Heart right ventricle (tissue), 16 donors: ENCODE measurements at places on chromosomes 1 and 21. TPM values are rescaled to one million over a fixed set of nuclear protein-coding genes. Genes with fewer than 3 reads are reported as not detected.
A peak's percentile ranks its signal among the peaks of the same experiment; 100 is the strongest.

CFAP107 gene
- total RNA-seq, result not detected

KPRP gene
- total RNA-seq, result not detected

CCDC190 gene
- 0.23 TPM for total RNA-seq

CD48 gene
- total RNA-seq, result 1.0 TPM

EXTL1 gene
- 10.4 TPM for total RNA-seq

LCE1D gene
- not detected for total RNA-seq

ERICH3 gene
- total RNA-seq, result not detected

- no peaks in the 10 kb centered on the region for H3K27me3 ChIP-seq
- H3K4me1 ChIP-seq, result no peaks in the 10 kb centered on the region
- no peak for DNase-seq
- H3K27ac ChIP-seq, result no peak overlapping the region
- no peak overlapping the region for H3K4me3 ChIP-seq
Measured at GRCh38 chr1:178025613-178026356, 55.9 kb upstream of the SEC16B start.

DNA sequence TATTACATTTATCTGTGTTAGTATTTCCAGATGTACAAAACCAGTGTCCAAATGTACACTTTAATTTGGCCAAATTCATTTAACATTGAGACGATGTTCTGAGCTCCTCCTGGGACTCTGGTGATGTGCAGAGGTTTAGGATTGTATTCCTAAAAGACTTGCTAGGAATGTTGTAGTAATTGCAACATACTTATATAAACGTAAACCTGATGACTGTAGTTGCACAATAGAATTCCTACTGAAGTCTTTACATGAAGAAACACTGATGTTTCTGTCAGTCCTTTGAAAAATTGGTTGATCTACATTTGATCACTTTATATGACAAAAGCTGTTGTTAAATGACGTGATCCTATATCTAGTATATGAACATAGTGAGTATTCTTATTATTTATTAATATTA is 5.1 kb upstream of the OR14C36 start:
- H3K27ac ChIP-seq, result no peak overlapping the region
- no peaks in the 10 kb centered on the region for H3K27me3 ChIP-seq
- no peaks in the 10 kb centered on the region for H3K4me1 ChIP-seq
- H3K4me3 ChIP-seq, result no peak overlapping the region
- no peaks in the 10 kb centered on the region for H3K36me3 ChIP-seq

DNA sequence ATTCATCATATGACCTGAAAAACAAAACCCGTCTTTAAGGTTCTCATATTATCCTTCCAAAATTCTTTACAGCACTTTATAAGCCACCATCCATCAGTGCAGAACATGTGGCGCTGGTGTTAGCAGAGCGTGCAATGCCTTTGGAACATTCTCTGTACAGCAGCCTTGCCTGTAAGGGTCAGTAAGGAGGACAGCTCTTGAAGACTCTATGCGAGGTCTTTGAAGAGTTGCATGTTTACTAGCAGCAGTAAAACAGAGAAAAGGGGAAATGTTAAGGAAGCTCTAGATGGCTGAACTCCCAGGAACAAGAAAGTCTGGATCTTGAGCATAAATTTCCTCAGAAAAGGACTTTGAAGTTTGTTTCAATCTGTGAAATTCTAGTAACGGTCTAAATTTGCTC is 365.6 kb downstream of the DUSP10 start:
- no peak overlapping the region for H3K4me3 ChIP-seq
- H3K27ac ChIP-seq, result no peak overlapping the region
- no peaks in the 10 kb centered on the region for H3K4me1 ChIP-seq
- DNase-seq, result no peak
- H3K36me3 ChIP-seq, result no peaks in the 10 kb centered on the region

DNA sequence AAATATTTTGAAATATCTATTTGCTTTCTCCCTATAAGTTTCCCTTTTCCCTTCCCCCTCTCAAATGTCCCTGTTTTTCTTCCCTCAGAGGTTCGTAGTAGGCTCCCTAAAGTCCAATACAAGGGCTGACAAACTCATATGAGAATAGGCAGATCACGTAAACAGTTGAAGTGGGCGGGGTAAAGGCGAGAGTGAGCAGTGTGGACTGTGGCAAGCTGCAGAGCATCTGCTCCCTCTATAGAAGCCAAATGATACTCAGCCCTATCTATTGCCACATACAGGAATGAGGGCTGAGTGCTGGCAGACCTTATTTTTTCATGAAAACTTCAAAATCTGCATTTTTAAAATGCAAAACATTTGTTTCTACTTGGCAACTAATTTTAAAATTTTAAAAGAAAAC is 26.3 kb downstream of the PRDX6 start:
- no peaks in the 10 kb centered on the region for H3K36me3 ChIP-seq
- H3K27me3 ChIP-seq, result no peaks in the 10 kb centered on the region
- DNase-seq, result no peak
- no peaks in the 10 kb centered on the region for H3K4me1 ChIP-seq
- no peak overlapping the region for H3K27ac ChIP-seq
- H3K4me3 ChIP-seq, result no peak overlapping the region

DNA sequence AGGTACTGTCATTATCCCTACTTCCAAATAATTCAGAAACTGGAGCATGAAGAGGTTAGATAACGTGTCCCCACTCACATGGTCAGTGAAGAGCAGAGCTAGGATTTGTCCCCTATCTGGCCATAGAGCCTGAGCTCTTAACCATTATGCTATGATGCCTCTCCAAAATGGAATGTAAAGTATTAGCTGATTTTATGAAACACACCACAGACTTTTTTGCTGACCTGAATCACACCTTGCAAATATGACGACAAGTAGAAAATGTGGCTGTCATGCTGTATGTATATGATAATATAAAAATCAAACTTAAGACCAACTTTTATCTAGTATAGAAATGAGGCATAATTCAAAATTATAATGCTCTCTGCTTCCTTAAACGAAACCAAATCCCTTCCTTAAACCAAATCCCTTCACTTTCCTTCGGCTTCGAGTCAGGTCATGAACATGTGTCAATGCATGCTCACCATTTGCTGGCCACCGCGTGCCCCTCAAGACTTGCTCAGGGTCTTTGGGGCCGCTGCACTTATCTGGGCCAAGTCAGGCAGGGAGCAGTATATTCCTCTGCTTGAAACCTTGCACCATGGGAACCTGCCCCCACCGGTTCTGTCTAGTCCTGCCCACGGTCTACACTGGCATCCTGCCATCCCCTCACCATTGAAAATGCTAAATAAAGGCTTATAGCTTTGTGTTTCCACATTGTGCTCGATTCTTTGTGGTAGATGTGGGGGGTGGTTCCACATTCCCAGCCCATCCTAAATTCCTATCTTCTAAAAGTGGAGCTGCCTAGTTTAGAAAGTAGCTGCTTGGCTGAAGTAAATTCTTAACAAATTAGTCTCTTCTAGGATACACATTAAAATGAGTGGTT is 1.6 kb upstream of the TMCC2 start:
- peaks cover 26% of the 10 kb centered on the region for H3K4me1 ChIP-seq
- H3K27me3 ChIP-seq, result no peaks in the 10 kb centered on the region
- H3K27ac ChIP-seq, result no peak overlapping the region
- H3K36me3 ChIP-seq, result no peaks in the 10 kb centered on the region

DNA sequence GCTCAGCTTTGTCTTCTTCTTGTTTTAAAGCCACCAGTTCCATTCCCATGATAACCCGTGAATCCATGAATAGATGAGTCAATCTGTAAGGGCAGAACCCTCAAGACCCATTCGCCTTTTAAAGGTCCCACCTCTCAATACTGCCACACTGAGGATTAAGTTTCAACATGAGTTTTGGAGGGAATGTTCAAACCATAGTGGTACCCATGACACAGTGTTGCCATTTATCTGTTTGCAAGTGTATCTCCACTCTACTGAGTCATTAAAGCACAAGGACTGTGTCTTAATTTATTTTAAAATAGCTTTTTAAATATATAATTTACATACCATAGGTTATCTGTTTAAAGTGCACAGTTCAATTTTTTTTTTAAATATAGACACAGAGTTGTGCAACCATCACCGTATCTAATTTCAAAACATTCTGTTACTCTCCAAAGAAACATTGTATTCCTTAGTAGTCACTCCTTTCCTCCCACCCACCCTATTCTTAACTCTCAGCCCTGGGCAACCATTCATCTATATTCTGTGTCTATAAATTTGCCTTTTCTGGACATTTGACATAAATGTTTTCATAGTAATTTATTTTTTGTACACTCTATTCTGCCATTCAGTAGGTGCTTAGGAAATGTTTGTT is 4.8 kb upstream of the IL24 start:
- H3K4me3 ChIP-seq, result no peak overlapping the region
- H3K27me3 ChIP-seq, result peaks cover 9% of the 10 kb centered on the region
- H3K4me1 ChIP-seq, result peaks cover 12% of the 10 kb centered on the region
- no peaks in the 10 kb centered on the region for H3K36me3 ChIP-seq
- H3K27ac ChIP-seq, result no peak overlapping the region

- H3K4me1 ChIP-seq, result peaks cover 36% of the 10 kb centered on the region
- no peak for DNase-seq
- no peaks in the 10 kb centered on the region for H3K27me3 ChIP-seq
- no peak overlapping the region for H3K27ac ChIP-seq
- H3K4me3 ChIP-seq, result no peak overlapping the region
Measured at GRCh38 chr1:96730574-96731298, 9.2 kb downstream of the PTBP2 start.

- no peaks in the 10 kb centered on the region for H3K36me3 ChIP-seq
- no peak overlapping the region for H3K27ac ChIP-seq
- no peak for DNase-seq
- H3K4me3 ChIP-seq, result no peak overlapping the region
- H3K4me1 ChIP-seq, result no peaks in the 10 kb centered on the region
Measured at GRCh38 chr1:18808550-18808949, 50.9 kb downstream of the TAS1R2 start.

GRCh38 chr21:14584357-14585095 is 38.4 kb upstream of the SAMSN1 start:
- no peaks in the 10 kb centered on the region for H3K36me3 ChIP-seq
- no peak for DNase-seq
- no peaks in the 10 kb centered on the region for H3K4me1 ChIP-seq
- no peak overlapping the region for H3K4me3 ChIP-seq

- peaks cover 57% of the 10 kb centered on the region for H3K4me1 ChIP-seq
- H3K36me3 ChIP-seq, result no peaks in the 10 kb centered on the region
- H3K4me3 ChIP-seq, result peak overlapping the region; percentile 69
- no peaks in the 10 kb centered on the region for H3K27me3 ChIP-seq
- no peak for DNase-seq
Measured at GRCh38 chr21:34074283-34075090, 1.1 kb downstream of the MRPS6 start.

- no peak overlapping the region for H3K4me3 ChIP-seq
- H3K27ac ChIP-seq, result no peak overlapping the region
- H3K27me3 ChIP-seq, result no peaks in the 10 kb centered on the region
- H3K36me3 ChIP-seq, result no peaks in the 10 kb centered on the region
- DNase-seq, result no peak
Measured at GRCh38 chr1:168897249-168897648, 168.2 kb upstream of the DPT start.

DNA sequence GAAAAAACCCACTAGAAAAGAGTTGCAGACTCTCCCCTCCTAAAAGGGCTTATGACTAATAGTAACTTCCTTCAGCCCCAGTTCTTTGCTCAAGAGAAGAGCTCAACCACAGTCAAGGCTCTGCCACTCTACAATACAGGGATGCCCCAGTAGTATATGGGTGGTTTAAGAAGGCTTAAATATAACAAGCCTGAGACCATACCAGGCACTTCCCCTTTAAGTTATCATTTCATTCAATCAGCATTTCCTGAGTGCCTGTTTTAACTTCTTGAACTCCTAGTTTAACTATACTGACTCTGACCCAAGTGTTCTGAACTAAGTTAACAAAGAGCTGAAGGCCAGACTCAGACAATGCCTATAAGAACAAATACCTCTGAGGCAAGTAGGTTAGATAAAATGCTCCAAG is 19.8 kb downstream of the PRPF38A start:
- H3K36me3 ChIP-seq, result peaks cover 95% of the 10 kb centered on the region
- DNase-seq, result no peak
- peak overlapping the region; percentile 29 for H3K27ac ChIP-seq
- no peak overlapping the region for H3K4me3 ChIP-seq
- H3K27me3 ChIP-seq, result no peaks in the 10 kb centered on the region

DNA sequence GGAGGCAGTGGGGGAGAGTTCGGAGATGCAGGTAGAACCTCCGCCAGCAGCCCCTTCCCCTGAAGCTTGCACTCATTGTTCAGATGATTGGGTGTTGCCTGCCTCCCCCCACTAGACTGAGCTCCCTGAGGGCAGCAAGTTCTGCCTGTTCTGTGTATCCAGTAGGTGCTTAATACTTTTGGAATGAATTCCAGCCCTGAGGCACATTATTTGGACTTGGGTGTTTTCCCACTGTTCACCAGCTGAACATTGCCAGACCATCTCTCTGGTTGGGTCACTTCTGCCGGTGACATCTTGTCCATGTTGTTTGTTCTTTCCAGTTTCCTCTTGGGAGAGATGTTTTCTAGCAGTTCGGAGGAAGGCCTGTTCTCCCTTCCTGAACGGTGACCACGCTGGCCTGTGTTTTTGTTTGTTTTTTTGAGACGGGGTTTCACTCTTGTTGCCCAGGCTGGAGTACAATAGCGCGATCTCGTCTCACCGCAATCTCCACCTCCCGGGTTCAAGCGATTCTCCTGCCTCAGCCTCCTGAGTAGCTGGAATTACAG is 48.7 kb downstream of the SPSB1 start:
- H3K27ac ChIP-seq, result no peak overlapping the region
- no peak for DNase-seq
- peaks cover 53% of the 10 kb centered on the region for H3K4me1 ChIP-seq
